Dermis microvascular lymphatic vessel endothelial cell (primary cell): ENCODE measurements at places on chromosomes 3 and 15.

- DNase-seq: no peak
Measured at GRCh38 chr3:194306109-194306686, 44.9 kb downstream of the CPN2 start.

DNA sequence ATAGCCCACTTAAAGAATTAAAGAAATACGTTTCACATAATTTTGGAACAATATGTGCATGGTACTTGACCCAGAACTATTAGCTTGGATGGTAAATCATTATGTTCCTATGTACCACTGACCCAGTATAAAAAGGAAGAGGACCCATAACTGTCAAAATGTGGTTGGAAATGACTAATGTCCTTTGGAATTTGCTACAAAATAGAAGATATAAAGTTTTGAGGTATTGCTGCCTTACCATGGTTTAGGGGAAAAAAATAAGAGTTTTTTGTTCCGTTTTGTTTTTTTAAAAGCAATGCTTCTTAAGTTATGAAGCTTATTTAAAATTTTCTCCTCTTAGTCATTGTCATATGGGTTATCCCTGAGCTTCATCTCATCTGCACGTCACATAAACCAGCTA lies 15.8 kb upstream of the TFDP2 start:
- peak; percentile 15 for DNase-seq

DNA sequence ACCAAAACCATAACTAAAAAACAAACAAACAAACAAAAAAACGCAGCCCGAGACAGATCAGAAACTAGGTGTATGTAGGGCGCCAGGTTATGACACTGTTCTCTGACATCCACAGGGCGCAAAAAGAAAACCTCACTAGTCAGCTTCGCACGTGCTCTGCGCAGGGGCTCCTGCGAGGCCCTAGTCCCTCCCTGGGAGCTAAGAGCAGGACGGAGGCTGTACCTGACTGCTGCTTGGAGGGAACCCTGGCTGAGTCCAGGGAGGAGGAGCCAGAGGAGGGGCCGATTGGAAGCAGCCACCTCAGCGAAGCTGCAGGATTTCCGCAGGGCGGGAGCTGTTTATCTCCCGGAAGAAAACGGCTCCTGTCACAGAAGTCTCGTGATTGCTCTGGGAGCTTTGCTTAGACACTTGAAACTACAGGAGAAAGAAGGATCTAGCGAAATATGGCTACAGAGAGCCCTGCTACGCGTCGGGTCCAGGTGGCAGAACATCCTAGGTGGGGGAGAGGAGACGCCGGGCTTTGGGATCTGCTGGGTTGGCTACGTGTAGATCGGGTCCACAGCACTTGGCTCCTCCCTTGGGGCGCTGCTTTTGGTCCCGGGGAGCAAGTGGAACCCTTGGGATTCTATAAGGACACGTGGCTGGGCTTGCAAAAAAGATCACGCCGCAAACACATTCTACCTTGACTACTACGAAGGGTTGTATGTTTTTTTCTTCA lies at the start of gene GALK2:
TSS of gene GALK2 (plus strand) at position 368 of the 718 bp plus-strand sequence. CDS start at position 444, 76 bp downstream.
- DNase-seq: peak; percentile 92

- DNase-seq: peak; percentile 79
Measured at GRCh38 chr15:66751579-66751978, 49.5 kb downstream of the SMAD6 start.

DNA sequence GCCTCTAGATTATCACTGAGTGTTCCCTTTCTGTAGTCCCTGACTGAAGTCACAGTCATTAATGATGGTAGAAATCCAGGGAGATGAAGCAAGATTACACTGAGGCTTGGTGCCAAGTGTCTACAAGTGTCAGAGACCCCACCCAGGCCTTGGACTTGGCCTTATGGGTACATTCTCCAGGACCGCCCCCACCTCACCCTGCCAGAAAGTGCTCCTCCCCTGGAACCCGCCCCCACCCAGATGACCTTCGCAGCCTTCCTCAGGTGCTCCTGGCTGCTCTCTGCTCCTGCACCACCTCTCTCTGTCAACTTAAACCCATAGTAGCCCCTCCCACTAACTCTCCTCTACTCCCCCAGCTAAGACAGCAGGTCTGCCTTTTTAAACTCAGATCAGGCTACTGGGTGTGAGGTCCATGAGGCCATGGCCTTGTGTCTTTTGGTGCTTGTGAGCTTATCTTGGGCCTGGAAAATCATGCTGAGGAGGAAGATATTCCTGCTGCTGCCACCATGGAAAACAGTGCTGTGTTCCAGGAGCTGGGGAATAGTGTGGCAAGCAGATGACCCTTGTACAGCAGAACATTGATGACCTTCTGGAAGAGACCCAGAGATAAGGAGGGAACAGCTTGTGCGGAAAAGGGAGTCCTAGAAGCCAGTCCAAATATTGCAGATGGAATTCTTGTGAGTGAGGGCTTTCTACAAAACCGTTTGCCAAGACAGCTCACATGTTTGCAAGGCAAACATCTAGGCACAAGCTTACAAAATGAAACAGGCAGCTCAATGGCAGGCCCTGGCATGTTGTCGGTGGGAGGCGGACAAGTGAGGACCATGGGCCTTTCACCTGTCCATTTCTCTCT lies 40.3 kb upstream of the NDUFB4 start:
- DNase-seq: no peak

DNA sequence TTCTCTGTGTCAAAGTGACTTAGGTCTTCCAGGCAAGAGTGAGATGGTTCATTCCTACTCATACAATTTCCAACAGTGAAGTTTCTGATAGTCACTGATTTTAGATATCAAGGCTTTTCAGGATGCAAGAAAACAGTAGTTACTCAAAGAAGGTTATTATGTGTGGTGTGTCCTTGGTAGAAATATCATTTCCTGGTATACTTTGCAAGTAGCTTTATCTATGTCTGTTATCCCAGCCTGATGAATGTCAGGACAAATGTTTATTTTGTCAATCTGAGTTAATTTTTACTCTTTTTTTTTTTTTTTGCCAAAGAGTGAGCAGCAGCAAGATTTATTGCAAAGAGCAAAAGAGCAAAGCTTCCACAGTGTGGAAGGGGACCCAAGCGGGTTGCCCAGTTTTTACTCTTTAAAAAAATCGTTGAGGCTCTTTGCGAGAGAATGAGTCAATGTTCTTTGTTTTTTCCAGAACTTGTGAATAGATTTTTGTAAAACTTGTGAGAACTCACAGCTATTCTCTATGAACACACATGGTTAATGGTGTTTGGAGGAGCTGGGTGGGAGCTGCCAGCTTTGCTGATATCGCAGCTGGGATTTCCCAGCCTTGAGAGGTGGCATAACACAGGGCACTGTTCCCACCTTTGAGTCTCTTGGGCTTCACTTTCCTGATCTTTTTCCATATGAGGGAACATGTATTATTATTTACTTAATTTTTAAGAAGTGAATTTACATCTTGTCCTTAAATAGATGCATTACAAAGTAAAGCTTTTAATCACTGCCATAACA lies 51.9 kb downstream of the SV2B start:
- no peak for DNase-seq

DNA sequence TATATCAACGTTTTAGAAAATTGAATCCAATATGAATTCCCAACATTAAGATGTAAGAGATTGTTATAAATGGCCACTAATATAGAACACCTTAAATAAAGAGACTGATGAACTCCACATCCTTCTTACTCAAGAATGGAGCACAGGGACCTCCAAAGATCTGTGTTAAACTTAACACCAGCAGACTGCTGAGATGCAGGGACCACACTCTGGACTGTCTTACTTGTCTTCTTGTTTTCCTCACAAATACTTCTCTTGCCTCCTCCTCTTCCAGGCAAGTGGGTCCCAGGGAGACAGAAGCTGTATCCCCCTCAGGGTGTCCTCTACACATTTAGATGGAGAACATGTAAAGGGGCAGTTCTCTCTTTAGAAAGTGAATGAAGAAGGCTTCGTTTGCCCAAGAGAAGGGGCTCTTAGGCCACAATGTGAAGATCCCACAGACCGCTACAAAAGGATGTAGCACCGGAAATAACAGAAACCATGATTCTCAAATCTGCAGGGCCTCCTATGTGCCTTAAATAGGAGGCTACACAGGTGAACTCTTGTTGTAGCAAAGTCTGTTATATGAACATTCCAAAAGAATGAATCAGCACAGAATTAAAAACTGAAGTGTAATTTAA lies 52.2 kb downstream of the SATB1 start:
- no peak for DNase-seq

- no peak for DNase-seq
Measured at GRCh38 chr15:39803016-39803415, 20.4 kb upstream of the FSIP1 start.

- no peak for DNase-seq
Measured at GRCh38 chr3:190746531-190746930, 116.0 kb downstream of the GMNC start.

DNA sequence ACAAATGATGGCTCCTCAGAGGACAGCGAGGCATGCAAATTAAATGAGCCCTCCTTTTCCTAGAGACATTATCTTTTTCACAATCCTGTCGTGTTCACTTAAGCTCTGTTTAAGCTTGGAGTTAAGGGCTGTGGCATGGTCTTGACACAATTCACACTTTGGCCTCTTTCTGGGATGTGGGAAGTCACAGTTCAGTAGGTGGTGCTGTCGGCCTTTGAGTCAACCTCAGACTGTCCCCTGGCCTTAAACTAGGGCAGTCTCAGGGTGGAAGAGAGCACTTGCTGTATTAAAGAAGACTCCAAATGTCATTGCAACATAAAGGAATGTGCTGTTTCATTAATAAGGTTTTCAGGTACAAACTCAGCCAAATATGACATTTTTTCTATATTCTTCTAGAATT lies 351.0 kb downstream of the MCTP2 start:
- DNase-seq: peak; percentile 88

- no peak for DNase-seq
Measured at GRCh38 chr15:58010983-58011382, 54.5 kb downstream of the ALDH1A2 start.

GRCh38 chr15:100588638-100589242 lies 13.2 kb downstream of the LINS1 start:
- DNase-seq: no peak

DNA sequence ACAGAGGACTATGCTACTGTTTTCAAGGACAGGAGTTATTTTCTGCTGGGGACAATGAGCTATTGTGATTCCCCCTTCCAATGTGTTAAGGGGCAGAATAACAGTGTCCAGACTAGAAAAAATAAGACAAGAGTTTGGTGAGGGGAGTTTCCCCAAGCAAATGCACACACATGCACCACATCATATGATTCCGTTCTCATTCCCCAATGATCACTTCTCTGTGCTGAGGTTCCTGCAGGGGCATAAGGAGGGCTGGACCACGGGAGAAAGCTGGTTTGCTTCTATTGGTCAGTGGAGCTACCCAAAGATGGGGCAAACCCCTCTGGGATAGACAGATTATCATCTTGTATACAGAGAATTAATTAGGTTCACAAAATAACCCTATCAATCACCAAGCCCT lies 80.6 kb downstream of the RBPMS2 start:
- DNase-seq: no peak

DNA sequence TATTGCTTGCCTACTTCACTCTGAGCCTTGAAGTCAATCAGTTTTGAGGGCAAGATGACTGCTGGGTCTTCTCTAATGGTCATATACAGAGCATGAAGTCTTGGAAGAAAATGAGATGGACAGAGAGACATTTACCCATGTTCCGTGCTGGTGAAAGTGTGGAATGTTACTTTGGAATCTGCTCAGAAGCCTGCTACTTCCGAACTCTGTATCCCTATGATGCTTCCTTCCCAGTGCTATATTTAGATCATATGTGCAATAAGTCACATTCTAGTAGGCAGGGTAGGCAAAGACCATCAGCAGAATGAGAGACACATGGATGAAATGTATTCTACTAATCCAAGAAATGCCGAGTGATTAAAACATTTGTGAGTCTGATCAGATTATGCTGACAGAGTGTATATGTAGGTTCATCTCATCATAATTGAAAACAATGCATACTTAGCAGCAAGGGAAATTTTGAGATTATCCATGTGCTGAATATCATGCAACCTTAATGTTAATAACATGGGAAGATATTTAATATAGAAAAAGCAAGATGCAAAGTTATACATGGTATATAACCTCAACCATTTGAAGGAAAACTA lies 60.5 kb downstream of the RAB7A start:
- no peak for DNase-seq

- no peak for DNase-seq
Measured at GRCh38 chr15:48001393-48002039, 119.3 kb upstream of the SLC24A5 start.

GRCh38 chr3:195597848-195598247 lies 14.1 kb upstream of the APOD start:
- DNase-seq: no peak

DNA sequence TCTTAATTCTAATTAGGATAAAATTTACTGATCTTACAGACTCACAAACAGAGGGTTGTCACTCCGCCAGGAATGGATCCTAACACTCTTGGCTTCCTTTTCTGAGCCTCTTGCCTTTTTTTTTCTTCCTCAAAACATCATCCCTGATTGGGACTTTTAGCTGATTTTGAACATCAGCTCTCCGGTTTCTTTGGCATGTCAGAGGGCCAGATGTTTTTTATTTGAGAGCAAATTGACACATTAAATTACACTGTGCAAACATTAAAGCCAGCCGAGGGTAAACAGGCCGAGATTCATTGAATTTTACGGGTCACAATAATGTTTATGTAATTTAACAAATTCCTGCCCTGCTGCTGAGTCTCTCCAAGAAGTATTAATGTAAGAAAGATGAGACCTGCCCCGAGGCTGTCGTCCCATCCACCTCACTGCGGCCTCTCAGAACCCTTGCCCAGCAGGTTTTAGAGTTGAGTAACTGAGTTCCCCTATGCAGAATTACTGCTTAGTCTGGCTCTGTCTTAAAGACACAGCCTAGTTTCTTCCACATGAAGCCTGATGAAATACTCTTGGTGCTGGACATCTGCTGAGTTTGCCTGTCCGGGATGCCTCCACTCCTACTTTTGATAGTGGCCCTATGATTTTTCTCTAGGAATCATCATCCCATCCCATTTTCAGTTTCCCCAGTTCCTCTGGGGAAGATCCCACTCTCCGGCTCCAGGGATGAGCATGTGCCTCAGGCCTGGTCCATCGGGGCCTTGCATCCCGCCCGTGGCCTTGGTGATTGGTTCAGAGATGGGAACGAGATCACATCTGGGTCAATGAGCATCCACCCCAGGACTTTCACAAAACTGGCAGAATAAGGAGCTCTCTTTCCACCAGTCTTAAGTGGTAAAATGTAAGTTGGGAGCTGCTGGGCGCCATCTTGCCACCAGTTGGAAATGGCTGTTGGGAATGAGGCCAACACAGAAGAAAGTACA lies 226.6 kb upstream of the TLE3 start:
- DNase-seq: no peak

DNA sequence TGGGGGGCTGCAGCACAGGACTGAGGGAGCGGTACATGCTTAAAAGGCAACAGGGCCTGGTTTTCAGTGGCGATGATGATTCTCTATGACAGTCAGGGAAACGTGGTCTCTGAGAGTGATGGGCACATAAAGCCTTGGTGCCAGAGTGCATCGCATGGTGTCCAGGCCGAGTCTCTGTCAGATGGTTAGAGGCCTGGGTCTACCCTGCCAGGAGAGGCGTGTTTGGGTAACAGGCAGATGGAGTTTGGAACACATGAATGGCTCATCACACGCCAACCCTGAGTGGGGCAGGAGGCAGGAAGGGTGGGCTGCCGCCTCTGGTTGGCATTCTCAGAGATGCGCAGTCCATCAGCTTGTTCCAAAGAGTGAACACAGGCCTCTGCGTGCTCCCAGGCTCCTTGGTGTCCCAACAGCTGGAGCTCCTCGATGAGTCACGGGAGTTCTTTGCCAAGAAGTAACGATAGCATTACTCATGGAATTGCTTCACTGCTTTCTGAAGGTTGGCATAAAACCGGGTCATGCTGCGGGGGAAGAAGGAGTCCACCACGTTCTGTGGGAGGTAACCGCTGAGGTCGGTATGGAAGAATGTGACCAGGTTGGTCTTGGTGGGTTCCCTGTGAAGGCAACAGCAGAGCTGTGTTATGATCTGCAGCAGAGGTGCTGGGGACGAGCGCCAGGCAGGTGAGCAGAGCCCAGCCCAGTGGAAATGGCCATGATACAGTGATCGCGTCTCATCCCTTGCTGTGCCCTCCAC lies 11.0 kb downstream of the STARD5 start:
- DNase-seq: peak; percentile 59
